ENCODE measurements at places on chromosomes 3 and 15.

DNA sequence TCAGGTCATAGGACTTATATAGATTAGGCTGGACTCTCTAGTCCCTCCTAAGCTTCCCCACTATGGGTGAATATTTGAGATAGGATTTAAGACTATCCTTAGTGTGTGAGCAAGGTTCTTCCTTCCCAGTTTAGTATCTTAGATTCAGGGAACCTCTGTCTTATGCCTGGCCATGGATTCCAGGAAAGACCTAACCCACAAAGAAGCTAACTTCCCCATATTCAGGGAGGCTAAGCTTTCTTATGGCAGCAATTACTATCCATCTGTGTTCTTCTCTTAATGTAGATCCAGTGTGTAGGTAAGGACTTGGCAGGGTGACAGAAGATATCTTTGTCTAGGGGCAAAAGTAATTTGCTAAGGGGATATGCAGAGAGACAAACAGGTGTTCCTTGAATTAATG lies 25.5 kb upstream of the PIK3R4 start:
- H3K4me1 ChIP-seq, result no peaks in the 10 kb centered on the region
- peaks cover 28% of the 10 kb centered on the region for H3K27me3 ChIP-seq
- H3K36me3 ChIP-seq, result no peaks in the 10 kb centered on the region
- no peak for DNase-seq
- no peak overlapping the region for H3K4me3 ChIP-seq
- no peak overlapping the region for H3K27ac ChIP-seq

GRCh38 chr15:99143242-99143641 lies 38.4 kb downstream of the SYNM start:
- H3K27ac ChIP-seq, result no peak overlapping the region
- no peak for DNase-seq
- no peak overlapping the region for H3K4me3 ChIP-seq
- H3K4me1 ChIP-seq, result peaks cover 21% of the 10 kb centered on the region

DNA sequence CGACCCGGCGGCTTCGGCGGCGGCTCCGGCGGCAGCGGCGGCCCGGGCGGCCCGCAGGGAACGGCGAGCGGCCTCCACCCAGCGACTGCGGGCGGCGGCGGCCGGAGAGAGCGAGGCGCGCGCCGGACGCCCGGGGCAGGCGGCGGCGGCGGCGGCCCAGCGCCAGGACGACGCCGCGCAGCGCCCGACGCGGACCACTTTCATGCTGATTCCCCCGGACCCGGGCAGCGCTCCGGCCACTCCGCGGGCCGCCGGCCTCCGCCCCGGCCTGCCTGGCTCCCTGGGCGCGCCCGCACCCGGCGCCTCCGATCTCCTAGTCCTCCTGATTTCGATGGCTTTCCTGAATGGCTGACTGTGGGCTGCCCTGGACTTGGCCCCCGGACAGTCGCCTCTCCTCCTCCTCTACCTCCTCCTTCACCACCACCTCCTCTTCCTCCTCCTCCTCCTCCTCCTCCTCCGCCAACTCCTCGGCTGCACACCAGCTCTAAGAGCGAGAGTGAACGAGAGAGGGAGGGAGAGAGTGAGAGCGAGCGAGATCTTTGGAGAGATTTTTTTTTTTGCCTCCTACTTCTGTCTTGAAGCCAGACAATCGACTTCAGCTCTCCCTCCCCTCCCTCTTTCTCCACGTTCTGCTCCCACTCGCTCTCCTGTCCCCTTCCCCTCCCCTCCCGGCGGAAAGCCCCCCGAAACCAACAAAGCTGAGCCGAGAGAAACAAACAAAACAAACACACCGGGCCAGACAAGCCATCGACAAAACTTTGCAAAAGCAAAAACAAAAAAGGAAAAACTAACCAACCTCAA lies 844 bp downstream of the NR2F2 start:
- H3K4me3 ChIP-seq, result peak overlapping the region; percentile 99
- H3K4me1 ChIP-seq, result peaks cover 18% of the 10 kb centered on the region
- DNase-seq, result no peak
- H3K27me3 ChIP-seq, result no peaks in the 10 kb centered on the region

- no peak overlapping the region for H3K4me3 ChIP-seq
- H3K27ac ChIP-seq, result no peak overlapping the region
- peaks cover 14% of the 10 kb centered on the region for H3K4me1 ChIP-seq
Measured at GRCh38 chr3:26621176-26621575, 1.4 kb upstream of the LRRC3B start.

- peak overlapping the region; percentile 93 for H3K27ac ChIP-seq
- no peaks in the 10 kb centered on the region for H3K36me3 ChIP-seq
- peaks cover 16% of the 10 kb centered on the region for H3K4me1 ChIP-seq
- H3K4me3 ChIP-seq, result peak overlapping the region; percentile 43
- DNase-seq, result no peak
Measured at GRCh38 chr15:39770748-39771689, 11.6 kb downstream of the FSIP1 start.

GRCh38 chr3:52696830-52697631 lies 8.6 kb downstream of the GLT8D1 start:
- peaks cover 43% of the 10 kb centered on the region for H3K36me3 ChIP-seq
- H3K27ac ChIP-seq, result no peak overlapping the region
- H3K4me1 ChIP-seq, result peaks cover 4% of the 10 kb centered on the region
- H3K27me3 ChIP-seq, result no peaks in the 10 kb centered on the region

DNA sequence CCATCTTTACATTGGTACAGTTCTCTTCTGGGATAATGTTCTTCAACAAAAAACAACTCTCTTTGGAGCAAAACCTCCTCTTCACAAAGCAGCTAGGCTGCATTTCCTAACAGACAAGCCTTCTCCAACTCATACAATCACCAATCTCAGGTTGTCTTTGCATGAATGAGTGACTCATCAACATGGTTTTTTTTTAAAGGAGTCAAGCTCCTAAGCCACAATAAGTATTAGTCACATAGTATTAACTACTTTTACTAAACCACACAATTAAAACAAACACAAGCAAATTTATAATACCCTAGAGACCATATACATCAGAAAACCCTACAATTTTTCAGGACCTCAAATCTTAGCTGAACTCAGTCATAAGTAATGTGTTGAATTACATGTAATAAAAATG lies 137.4 kb downstream of the TBC1D5 start:
- H3K4me3 ChIP-seq, result no peak overlapping the region
- no peak overlapping the region for H3K27ac ChIP-seq
- peaks cover 7% of the 10 kb centered on the region for H3K36me3 ChIP-seq

DNA sequence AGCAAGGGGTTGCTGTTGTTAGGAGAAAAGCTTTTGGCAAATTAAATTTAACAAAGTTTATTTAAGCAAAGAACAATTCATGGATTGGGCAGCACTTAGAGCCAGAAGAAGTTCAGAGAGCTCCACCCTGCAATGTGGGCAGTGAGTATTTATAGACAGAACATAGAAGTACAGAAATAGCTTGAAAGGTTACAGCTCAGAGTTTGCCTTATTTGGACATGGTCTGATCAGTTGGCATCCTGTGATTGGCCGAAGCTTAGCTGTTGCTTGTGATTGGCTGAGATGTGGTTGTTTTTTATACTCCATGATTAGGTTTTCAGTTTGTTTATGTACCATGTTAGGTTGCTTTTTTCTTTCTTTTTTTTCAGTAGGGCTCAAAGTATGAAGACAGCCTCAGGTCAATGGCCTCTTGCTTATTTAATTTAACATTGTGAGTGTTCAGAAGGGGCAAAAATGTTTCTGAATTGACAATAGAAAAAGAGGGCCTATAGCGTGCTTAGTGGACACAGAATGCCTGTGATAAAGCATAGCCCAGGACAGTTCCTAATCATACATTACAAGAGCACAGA lies 293.8 kb downstream of the IGSF11 start:
- no peaks in the 10 kb centered on the region for H3K4me1 ChIP-seq
- no peaks in the 10 kb centered on the region for H3K36me3 ChIP-seq

DNA sequence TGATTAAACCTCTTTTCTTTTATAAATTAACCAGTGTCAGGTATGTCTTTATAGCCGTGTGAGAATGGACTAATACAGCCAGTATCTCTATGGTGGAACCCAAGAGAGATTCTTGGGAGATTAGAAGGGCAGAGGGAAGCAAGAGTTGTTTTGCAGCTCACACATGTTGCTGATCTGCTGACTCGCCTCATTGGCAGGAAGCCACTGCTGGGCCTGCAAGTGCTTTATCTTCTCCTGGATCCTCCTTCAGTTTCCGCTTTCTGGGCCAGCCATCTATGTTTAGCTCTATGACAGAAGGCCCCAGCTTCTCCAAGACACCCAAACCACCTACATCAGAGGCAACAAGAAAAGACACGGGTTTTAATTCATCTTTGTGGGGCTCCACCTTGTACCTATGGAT lies 23.4 kb upstream of the GALNT15 start:
- no peak for DNase-seq
- peaks cover 22% of the 10 kb centered on the region for H3K4me1 ChIP-seq
- H3K27me3 ChIP-seq, result peaks cover 6% of the 10 kb centered on the region
- no peak overlapping the region for H3K27ac ChIP-seq
- peaks cover 4% of the 10 kb centered on the region for H3K36me3 ChIP-seq

DNA sequence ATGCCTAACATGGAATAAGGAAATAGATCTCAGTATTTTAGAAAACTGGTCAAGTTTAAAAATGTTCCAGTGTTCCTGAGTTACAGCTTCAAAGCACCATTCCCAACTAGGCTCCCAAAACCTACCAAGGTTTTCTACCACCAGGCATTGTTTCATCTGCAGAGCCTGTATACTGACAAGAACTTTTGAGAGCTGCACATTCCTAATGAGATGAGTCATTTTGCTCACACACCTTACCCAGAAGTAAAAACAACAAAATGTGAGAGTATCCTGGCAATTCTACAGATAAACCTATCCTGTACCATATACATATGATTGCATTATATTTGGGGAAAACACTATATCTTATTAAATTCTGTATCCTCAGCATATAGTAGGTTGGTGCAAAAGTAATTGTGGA lies 90.7 kb downstream of the ATP8B4 start:
- peaks cover 31% of the 10 kb centered on the region for H3K27me3 ChIP-seq
- H3K4me1 ChIP-seq, result no peaks in the 10 kb centered on the region
- H3K4me3 ChIP-seq, result no peak overlapping the region
- no peak for DNase-seq

GRCh38 chr3:73624017-73624820 lies 522 bp downstream of the PDZRN3 start:
- no peaks in the 10 kb centered on the region for H3K27me3 ChIP-seq
- peak overlapping the region; percentile 73 for H3K27ac ChIP-seq
- peaks cover 1% of the 10 kb centered on the region for H3K36me3 ChIP-seq
- H3K4me3 ChIP-seq, result peak overlapping the region; percentile 87
- peak; percentile 85 for DNase-seq

DNA sequence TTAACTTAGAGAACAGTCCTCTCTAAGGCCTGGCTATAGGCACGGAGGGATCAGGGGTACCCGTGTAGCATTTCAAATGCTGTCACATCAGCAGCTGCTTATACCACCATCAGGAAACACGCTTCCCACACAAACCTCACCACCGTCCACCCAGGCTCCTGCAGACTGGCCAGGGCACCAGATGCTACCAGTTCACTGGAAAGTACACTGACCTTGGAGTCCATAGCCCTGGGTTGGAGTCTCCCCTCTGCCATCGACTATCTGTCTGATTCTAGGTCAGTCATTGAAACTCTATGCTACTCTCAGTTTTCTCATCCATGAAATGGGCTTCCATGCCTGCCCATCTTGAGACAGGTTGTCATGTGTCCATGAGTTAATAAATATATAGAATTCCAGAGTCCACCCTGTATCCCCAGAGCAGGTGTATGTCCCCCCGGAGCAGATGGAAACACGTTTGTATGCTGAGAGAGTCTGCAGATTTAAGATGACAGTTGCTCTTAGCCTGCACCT lies 156.0 kb upstream of the SMAD3 start:
- no peak for DNase-seq
- no peaks in the 10 kb centered on the region for H3K36me3 ChIP-seq
- H3K27me3 ChIP-seq, result no peaks in the 10 kb centered on the region
- H3K4me1 ChIP-seq, result peaks cover 4% of the 10 kb centered on the region

DNA sequence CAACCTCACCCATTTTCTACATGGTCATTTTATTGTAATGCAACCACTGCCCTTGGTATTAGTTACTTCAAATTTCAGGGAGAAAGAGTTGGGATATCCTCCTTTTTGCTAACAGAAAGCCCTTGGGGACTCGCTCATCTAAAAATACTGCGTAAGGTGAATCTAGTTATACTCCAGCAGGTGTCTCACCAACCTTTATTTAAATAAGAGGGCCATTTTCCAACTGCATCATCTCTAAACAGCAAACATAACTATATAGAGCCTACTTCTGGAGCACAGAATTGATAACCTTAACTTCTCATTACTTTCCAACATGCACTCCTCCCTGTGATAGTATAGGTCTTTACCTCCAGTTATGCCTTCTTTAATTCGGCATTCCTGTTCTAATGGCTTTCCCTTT lies 77.5 kb downstream of the TBL1XR1 start:
- no peak overlapping the region for H3K4me3 ChIP-seq
- H3K27me3 ChIP-seq, result no peaks in the 10 kb centered on the region
- DNase-seq, result no peak
- no peak overlapping the region for H3K27ac ChIP-seq

GRCh38 chr15:92069308-92070250 lies 216.1 kb downstream of the SLCO3A1 start:
- H3K4me3 ChIP-seq, result no peak overlapping the region
- no peak for DNase-seq

- peaks cover 6% of the 10 kb centered on the region for H3K4me1 ChIP-seq
- no peaks in the 10 kb centered on the region for H3K36me3 ChIP-seq
- H3K27me3 ChIP-seq, result peaks cover 26% of the 10 kb centered on the region
- DNase-seq, result no peak
- no peak overlapping the region for H3K4me3 ChIP-seq
- H3K27ac ChIP-seq, result no peak overlapping the region
Measured at GRCh38 chr3:56251343-56251945, 216.8 kb downstream of the ERC2 start.

DNA sequence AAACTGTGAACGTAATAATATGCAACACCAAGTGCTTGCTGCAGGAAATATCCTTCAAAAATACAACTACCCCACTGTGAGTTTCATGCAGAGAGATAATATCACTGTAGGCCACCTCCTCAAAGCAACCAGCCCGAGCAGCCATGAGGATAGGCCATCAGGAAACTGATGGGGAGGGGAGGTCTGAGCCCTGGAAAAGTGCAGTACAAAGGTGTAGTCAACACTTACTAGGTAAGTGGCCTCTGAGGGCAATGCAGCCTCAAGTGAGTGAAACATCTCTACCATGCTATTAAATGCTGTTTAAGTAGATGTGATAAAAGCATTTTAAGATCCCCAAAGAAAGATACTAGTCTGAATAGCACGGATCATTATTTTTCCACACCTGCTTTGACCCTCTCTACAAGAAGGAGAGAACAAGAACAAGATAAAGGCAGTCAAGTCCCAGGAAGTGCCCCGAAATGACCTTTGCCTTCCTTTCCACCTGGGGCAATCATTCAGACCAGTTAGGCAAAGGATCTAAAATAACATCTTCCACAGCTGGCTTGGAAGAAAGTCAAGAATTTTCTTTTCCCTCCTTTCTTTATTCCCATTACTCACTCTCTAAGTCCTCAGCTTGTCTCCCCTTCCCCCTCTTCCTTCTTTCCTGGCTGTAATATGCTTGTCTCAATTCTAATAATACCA lies 62.8 kb downstream of the FMN1 start:
- H3K27ac ChIP-seq, result peak overlapping the region; percentile 64
- no peak for DNase-seq
- H3K4me1 ChIP-seq, result peaks cover 39% of the 10 kb centered on the region
- H3K27me3 ChIP-seq, result no peaks in the 10 kb centered on the region
- H3K4me3 ChIP-seq, result no peak overlapping the region

GRCh38 chr3:42510325-42510724 lies 7.9 kb downstream of the VIPR1 start:
- no peak overlapping the region for H3K4me3 ChIP-seq
- no peak overlapping the region for H3K27ac ChIP-seq
- peaks cover 30% of the 10 kb centered on the region for H3K27me3 ChIP-seq
- no peaks in the 10 kb centered on the region for H3K4me1 ChIP-seq

- DNase-seq, result peak; percentile 59
- no peak overlapping the region for H3K4me3 ChIP-seq
- H3K27ac ChIP-seq, result no peak overlapping the region
- no peaks in the 10 kb centered on the region for H3K36me3 ChIP-seq
- no peaks in the 10 kb centered on the region for H3K4me1 ChIP-seq
Measured at GRCh38 chr15:70362350-70362749, 264.6 kb upstream of the TLE3 start.
